Activated CD8-positive, alpha-beta T cell treated with anti-CD3 and anti-CD28 coated beads, Interleukin-2, amount 10 ng/mL, durations not matched to agents 7 days and 5 days (primary cell): ENCODE measurements at places on chromosomes 3 and 15. TPM values are rescaled to one million over a fixed set of nuclear protein-coding genes. Genes with fewer than 3 reads are reported as not detected.

Gene SKOR1
- total RNA-seq, result 0.21 TPM

Gene GOLGA6A
- not detected for total RNA-seq

Gene ARHGEF26
- total RNA-seq, result not detected

Gene EFHB
- total RNA-seq, result not detected

Gene ARPP19
- 201 TPM for total RNA-seq

Gene BOC
- total RNA-seq, result not detected

Gene SLC6A11
- total RNA-seq, result not detected

Gene KLHL24
- 8.0 TPM for total RNA-seq

Gene TLR9
- total RNA-seq, result 0.79 TPM

Gene GRAMD1C
- 1.1 TPM for total RNA-seq

Gene ARL14
- total RNA-seq, result not detected

Gene LRRC31
- not detected for total RNA-seq

Gene FAM81A
- total RNA-seq, result 4.6 TPM

Gene CPB1
- total RNA-seq, result not detected

Gene FGF12
- total RNA-seq, result not detected

Gene SH2D7
- 0.31 TPM for total RNA-seq

Gene CLDN11
- not detected for total RNA-seq

Gene FEZF2
- not detected for total RNA-seq

Gene THRB
- total RNA-seq, result not detected

Gene ACOX2
- not detected for total RNA-seq

Gene TGM4
- total RNA-seq, result not detected

Gene PRR20G
- not detected for total RNA-seq
